Ovary (tissue), 10 donors: ENCODE measurements at places on chromosomes 3 and 15.

DNA sequence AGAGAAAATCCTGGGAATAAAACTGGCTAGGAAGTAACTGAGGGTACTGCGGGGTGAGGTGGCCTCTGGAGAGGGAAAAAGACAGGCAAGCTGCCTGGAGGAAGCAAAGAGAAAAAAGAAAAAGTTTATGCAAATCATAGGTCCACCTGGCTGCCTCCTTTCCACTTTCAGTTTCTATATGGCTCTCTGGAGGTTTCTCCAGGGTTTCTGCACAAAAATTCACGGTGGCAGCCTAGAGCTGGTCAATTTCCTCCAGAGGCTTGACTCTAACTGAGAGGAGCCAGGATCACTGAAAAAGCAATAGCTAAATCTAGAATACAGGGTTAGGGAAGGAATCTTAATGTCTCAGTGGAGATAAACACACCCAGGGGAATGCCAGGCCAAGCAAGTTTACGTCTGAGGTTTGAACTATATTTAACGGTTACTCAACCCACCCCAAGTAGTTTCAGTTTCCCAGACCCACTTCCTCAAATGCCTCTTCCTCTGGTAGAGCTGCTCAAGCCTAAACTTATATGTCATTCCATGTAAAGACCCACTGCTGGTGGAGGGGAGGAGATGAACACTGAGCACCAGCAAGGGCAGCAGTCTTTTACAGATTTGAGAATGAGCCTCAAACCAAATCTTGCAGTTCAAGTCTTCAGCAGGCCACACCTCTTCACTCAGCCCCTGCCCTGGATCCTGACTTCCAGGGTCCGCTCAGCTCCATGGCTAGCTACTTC is 5.7 kb downstream of the LYSMD2 start:
- no peak for DNase-seq

DNA sequence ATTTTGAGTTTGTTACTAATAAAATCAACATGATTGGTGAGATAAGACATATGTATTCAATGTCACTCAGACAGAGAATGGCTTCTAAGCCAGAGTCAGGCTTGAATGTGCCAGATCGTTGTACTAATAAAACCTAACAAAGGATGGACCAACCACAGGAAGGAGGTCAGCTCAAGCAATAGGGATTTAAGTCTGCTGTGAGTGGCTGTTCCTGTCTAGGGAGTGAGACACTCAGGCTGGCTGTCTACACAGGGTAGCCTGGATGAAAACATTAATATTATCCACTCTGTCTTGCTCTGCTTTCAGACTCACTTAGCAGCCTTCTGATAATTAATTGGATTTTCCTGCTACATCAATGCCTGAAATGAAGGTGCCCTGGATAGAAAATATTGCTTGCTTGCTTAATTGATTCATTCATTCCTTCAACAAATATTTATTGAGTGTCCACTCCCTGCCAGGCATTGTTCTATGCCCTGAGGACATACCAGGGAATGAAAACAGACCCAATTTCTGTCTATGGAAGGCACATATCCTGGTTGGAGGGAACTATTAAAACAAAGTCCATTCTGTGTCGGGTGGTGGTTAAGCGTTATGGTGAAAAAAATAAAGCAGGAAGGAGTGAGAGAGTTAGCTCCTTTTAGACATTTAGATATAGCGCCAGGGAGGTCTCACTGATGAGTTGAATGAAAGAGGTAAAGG is 239.4 kb downstream of the CHST2 start:
- DNase-seq = no peak

DNA sequence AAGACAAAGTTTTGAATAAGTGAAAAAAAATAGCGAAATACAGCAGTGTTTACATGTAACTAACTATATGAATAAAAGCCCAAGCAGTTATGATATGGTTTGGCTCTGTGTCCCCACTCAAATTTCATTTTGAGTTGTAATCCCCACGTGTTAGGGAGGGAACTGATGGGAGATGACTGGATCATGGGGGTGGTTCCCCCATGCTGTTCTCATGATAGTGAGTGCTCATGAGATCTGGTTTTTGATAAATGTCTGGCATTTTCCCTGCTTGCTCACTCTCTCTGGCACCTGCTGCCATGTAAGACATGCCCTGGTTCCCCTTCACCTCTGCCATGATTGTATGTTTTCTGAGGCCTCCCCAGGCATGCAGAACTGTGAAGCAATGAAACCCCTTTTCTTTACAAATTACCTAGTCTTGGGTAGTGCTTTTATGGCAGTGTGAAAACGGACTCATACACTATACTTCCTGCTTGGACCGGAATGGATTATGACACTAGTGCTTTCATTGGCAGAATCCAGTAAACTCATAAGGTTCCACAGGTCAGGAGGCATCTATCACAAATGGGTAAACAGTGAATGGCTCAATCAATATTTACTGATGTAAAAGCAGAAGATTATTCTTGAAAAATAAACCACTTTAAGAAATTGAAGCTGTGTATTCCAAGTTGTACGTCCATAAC is 192.1 kb downstream of the CBLB start:
- DNase-seq = no peak

DNA sequence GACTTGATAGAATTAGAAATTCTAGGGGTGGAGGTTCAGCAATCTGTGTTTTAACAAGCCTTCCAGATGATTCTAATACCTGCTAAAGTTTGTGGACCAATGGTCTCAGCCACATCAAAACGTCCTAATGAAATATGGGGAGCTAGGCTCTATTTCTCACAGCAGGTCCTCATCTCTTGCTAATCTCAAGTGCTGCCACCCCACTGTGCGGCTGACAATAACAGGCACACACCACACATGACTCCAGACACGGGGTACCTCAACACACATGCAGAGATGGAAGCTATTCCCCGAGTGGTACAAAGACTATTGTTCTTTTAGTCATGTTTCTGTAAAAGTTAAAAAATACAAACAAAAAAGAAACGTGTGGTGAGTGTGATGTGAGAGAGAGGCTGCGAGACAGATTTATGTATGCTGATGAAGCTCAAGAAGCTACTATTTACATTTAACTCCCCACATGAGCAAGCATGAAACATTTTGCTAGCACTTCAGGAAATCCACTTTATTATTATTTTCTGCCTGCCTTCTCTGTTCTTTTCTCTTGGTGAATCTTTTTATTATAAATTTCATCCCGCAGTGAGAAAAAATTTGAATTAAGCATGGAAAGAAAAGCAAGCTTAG is 405.6 kb downstream of the MAGI1 start:
- no peak for DNase-seq

- no peak for DNase-seq
These were observed 56.3 kb downstream of the ABI3BP start for GRCh38 chr3:100936931-100937330.
